ENCODE measurements at places on chromosomes 4 and X. TPM values are rescaled to one million over a fixed set of nuclear protein-coding genes. Genes with fewer than 3 reads are reported as not detected.

PAGE4 gene
- total RNA-seq, result not detected

SYNPO2 gene
- 13.6 TPM for total RNA-seq

ZNF732 gene
- 1.2 TPM for total RNA-seq

POU4F2 gene
- not detected for total RNA-seq

NIPAL1 gene
- total RNA-seq, result 2.9 TPM

All from regular cardiac myocyte (primary cell).